Suppressor macrophage (primary cell): ENCODE measurements at places on chromosomes 2 and 18.

DNA sequence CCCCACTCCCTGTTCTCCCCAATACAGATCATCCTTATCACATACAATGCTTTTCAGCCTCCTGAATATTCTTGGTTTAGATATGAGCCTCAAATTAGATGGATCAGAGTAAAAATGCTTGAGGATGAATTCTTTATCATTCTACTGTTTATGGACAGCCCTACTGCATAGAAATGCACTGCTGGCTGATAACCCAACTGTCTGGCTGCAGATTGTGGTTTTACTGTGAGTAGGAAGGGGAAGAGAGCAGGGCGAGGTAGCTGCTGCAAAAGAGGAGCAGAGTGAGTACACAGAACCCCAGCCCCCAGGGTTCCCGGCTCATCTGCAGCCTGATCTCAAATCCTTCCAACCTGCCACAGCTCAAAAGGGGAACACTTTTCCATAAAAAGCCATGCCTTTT is 29.4 kb upstream of the NCOA1 start:
- DNase-seq, result peak; percentile 41

DNA sequence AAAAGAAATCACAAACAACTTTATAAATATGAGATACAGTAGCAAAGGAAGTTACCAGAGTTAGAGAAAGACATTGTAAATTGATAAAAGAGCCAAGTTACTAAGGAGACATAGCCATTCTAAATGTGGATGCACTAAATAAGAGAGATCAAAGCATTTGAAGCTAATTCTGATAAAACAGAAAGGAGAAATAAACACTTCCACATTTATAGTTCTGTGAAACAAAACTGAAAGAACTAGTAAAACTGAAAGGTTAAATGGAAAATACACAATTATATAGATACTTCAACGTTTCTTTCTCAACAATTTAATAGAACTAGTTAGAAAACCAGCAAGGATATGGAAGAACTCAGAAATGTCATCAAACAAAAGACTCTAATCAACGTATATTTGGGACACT is 309.0 kb upstream of the CDH2 start:
- DNase-seq, result no peak

- peak; percentile 92 for DNase-seq
Observed at GRCh38 chr2:85813982-85814801, 60.4 kb downstream of the ATOH8 start.

- DNase-seq, result peak; percentile 52
Observed at GRCh38 chr18:62828852-62829251, 113.5 kb downstream of the PHLPP1 start.
